A172 (cell line): ENCODE measurements at places on chromosomes 3 and 15. TPM values are rescaled to one million over a fixed set of nuclear protein-coding genes. Genes with fewer than 3 reads are reported as not detected.

- no peak for DNase-seq
These were observed 1.9 kb upstream of the MEX3B start for GRCh38 chr15:82047453-82048400.

DNA sequence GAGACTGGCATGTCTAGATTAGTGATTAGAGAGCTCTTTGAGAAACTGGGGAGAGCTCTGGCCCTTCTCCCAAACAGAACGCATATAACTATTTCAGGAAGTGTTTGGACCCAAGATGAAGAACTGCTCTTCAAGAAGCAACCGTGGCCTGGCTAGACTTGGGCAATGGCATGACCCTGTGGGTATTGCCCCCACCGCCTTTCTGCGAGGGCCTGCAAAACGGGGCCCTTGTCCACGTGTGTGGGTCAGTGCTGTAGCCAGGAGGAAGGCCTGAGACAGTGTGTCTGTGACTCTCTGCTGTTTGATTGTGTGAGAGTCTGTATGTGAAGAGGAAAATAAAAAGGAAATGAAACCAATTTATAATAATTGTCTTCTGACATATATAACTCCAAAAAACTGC is 42.5 kb downstream of the EEFSEC start:
- DNase-seq: no peak

DNA sequence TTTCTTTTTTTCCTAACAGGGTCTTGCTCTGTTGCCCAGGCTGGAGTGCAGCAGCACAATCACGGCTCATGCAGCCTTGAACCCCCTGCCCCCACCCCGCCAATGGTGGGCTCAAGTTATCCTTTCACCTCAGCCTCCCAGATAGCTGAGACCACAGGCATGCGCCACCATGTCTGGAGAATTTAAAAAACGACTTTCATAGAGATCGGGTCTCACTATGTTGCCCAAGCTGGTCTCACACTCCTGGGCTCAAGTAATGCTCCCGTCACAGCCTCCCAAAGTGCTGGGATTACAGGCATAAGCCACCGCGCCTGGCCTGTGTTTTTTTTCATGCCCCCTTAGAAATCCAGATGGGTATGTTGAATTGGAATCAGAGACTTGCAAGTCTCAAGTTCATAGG is 40.3 kb downstream of the ERICH6 start:
- no peak for DNase-seq

DNA sequence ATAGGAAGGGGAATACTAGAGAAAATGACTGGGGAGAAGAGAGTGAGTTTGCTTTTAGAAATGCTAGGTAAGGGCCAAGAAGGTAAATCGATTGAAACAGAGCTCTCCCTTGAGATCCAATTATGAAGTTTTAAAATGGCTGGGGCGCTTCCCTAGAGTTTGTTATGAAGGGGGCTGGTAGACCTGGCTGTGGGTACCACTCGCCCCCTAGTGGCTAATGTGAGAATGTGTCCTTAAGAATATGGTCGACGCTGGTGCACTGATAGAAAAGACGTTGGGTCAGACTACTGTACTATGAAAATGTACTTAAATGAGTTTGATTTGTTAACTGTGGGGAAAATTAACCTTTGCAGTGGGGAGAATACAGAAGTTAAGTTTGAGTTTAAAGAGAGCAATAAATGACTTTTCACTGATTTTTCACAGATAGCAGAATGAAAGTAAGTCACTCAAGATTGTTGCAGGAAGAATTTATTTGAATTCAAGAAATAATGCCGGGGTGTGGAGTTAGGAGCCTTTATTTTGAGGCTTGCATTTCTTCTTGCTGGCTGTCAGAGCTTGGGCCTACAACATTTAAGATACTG is 9.2 kb downstream of the TMPRSS7 start:
- DNase-seq: peak; percentile 76

DNA sequence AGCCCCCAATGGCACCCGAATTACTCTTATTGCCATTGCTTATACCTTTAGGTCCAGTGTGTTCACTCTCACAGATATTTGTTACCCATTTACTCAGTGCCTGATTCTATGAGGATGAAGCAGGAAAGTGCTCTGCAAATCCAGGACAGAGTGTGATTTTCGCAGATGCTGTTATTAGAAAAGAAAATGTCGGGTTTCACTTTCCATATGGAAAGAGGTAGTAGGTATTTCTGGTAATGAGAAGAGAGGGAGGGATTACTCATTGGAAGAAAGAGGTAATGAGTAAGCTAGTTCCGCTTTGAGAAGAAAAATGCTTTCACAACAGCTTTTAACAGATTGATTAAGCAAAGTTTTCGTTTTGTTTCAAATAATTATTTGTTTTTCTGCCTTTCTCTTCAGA is 336.3 kb upstream of the CFAP20DC start:
- DNase-seq: no peak

DNA sequence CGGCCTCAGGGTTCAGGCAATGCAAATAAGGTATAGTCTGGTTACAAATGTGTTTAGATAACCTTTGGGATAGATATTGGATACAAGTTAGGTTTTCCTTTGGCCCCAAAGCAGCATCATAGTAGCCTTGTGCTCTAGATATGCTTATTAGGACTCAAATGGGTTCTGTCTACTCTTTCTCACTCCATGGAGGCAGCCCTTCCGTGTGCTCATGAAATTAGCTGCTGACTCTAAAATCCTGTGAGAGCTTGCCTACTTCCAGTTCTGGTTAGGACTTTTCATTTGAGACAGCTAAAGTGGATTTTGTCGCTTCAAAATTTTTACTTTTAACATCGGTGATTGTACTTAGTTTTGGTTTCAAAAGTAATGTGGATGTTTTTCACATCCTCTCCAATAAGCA is 1.6 kb downstream of the CDV3 start:
- DNase-seq: no peak

DNA sequence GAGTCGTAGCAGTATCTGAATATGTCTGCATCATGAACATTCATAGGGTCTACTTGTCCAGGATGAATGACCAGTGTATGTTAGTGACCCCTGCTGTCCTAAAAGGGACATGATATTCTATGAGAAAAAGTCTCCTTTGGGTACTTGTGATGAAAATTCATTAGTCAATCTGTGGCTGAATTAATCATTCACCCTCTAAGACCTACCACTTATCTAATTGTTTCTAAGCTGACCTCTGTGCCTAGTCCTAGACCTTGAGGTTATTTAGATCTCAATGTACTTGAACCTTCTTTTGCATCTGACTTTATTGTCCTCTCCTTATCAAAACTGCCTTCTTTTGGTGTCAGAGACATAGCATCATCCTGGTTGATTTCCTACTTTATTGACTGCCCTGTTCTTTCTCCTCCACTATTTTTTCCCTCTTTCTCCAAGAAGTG is 799.3 kb downstream of the DIPK2A start:
- peak; percentile 29 for DNase-seq

GRCh38 chr3:107208100-107208499 is 169.1 kb upstream of the CCDC54 start:
- peak; percentile 98 for DNase-seq

DNA sequence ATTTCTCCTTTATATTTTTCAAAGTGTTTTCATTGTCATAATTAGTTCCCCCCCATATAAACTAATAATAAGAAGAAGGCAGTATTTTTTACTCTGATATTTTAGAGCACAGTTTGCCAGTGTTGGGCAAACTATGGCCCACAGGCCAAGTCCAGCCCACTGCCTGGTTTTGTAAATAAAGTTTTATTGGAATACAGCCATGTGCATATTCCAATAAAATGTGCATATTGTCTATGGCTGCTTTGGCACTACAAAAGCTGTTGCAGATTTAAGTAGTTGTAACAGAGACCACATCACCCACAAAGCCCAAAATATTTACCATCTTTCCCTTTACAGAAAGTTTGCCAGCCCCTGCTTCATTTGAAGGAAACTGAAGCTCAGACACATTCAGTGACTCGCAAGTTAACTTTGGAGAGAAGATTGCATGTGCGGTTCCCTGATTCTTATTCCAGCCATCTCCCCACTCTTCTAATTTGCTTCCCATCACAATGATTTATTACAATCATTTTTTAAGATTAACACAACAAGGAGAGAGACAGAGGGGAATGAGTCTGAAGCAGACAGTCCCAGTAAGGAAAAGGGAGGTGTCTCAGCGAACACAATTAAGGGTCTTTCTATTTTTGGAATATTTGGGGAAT is 48.9 kb downstream of the RFTN1 start:
- peak; percentile 46 for DNase-seq

DNA sequence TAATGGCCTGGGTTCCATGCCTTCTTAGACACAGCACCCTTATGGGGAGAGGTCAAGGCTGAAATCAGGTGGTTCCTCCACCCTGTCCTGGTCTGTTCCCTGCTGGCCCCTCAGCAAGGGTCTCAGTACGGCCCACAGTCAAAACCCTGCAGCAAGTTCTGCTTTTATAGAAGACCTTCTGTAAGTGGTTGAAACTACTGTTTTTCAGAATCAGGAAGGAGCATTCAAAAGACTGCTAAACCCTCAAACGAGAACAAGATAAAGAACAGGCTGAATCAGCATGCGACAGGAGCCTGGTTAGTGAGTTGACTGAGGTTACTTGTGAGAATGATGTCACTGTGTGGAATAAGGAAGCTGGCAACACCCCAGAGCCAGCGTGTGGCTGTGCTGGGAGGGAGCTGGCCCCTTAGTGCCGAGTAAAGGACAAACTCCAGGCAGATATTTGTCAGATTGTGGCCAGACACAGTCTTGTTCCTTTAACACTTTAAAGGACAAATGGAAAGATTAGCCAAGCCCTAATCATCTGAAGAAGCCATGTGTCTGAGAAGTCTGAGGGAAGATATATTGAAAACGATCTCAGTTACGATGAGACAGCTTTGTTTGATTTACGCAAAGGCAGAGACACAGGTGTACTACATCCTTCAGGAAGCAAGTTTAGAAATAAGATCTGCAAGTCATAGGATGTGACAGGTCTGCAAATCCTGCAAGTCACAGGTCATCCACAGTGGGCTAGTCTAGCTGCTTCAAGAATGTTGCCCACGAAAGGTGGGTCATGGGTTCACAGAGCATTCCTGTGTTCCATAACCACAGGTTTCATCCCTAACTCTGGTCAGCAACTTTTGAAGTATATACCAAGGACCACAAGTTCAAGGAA is 54.0 kb downstream of the B3GNT5 start:
- DNase-seq: peak; percentile 81

GRCh38 chr15:94749811-94750617 is 518.7 kb downstream of the MCTP2 start:
- no peak for DNase-seq

GRCh38 chr15:75170711-75171341 is 30.9 kb upstream of the C15orf39 start:
- DNase-seq: peak; percentile 65

DNA sequence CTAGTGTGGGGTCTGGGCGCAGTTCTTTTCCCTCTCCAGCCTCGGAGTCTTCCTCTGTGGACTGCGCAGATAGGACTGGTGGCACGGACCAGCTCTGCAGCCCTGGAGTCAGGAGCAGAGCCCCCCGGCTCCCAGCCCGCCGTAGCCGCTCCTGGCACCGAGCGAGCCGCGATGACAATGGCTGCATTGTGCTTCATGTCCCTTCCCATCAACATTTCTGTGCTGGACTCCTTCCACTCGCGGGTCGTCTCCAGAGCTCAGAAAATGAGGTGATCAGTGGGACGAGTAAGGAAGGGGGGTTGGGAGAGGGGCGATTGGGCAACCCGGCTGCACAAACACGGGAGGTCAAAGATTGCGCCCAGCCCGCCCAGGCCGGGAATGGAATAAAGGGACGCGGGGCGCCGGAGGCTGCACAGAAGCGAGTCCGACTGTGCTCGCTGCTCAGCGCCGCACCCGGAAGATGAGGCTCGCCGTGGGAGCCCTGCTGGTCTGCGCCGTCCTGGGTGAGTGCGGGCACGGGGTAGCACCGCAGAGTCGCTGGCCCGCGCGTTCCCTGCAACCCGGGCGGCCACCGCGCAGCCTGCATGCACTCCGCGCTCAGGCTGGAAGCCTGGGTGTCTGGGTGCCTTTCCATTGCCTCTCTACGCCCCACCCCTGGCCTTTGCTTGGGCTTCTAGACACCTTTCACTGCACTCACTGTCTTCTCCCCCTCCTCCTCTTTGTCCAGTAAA is at the start of gene TF:
Gene TF (plus strand): TSS at position 413 of the 731 bp plus-strand sequence. CDS start 48 bp downstream, at position 461.
- no peak for DNase-seq

GRCh38 chr3:174408310-174408709 is 450.8 kb upstream of the NAALADL2 start:
- no peak for DNase-seq

DNA sequence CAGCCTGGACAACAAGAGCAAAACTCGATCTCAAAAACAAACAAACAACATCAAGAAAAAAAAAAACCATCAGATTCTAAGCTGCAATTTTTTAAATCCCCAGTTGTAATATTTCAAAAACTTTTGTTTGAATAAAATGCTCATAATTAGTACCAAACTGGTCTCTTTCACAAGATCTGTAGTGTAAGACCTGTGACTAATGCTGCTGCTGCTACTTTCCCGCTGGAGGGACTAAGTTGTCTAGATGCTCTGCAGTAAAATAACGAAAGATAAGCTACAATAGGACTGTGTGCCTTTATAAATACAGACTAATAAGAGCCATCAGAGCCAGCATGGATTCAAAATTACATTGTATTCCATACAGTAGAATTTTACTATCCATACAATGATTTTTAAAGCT is 45.4 kb downstream of the TM4SF4 start:
- no peak for DNase-seq

- peak; percentile 87 for DNase-seq
These were observed 54.0 kb upstream of the DLG1 start for GRCh38 chr3:197352382-197352781.

DNA sequence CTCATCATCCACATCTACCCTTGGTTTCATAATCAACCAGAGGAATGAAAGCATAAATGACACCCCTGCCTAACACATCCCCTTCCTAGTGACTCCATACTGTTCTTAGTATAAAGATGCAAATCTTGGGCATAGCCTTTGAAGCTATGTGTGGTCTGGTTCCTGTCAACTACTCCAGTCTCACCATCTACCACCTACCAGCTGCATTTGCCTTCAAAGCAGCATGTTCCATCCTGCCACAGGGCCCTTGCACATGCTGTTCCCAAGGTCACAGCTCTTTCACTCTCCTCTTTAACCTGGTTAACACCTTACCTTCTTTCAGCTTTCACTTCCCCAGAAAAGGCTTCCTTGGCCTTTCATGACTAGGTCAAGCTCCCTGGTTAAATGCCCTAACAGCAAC is 62.3 kb upstream of the ARHGEF3 start:
- DNase-seq: no peak

GRCh38 chr3:150727653-150728502 is 24.2 kb upstream of the ERICH6 start:
- DNase-seq: no peak

Gene SCAANT1
- not detected in 2 replicates for total RNA-seq

Gene RNF168
- total RNA-seq: 25.3 and 25.9 TPM in 2 replicates

Gene TPRG1
- 1.1 and 5.4 TPM in 2 replicates for total RNA-seq

Gene GRIP2
- 0.10 TPM in 1 of 2 replicates, not detected in the other for total RNA-seq

Gene VILL
- 0.07 and 1.7 TPM in 2 replicates for total RNA-seq

Gene GPR27
- total RNA-seq: not detected in 2 replicates

Gene BOC
- total RNA-seq: 3.1 and 4.5 TPM in 2 replicates
